ENCODE measurements at places on chromosomes 1 and 21. TPM values are rescaled to one million over a fixed set of nuclear protein-coding genes. Genes with fewer than 3 reads are reported as not detected.

UQCRHL gene
- 1.1 TPM for polyA plus RNA-seq

ASCL5 gene
- polyA plus RNA-seq, result 0.08 TPM

AGMAT gene
- polyA plus RNA-seq, result 35.5 TPM

CACNA1S gene
- 0.46 TPM for polyA plus RNA-seq

SLC6A17 gene
- 0.89 TPM for polyA plus RNA-seq

OR2T6 gene
- polyA plus RNA-seq, result 0.08 TPM

DENND2C gene
- 4.5 TPM for polyA plus RNA-seq

VWA1 gene
- polyA plus RNA-seq, result 52.7 TPM

NUP210L gene
- 0.03 TPM for polyA plus RNA-seq

APCS gene
- not detected for polyA plus RNA-seq

SPATA21 gene
- polyA plus RNA-seq, result 0.08 TPM

HES2 gene
- 0.42 TPM for polyA plus RNA-seq

CTNNBIP1 gene
- 29.9 TPM for polyA plus RNA-seq

SPRR2G gene
- polyA plus RNA-seq, result not detected

NCMAP gene
- polyA plus RNA-seq, result 0.71 TPM

PLPP3 gene
- 129 TPM for polyA plus RNA-seq

GRCh38 chr21:17854745-17855144, 35.6 kb upstream of the C21orf91 start:
- no peak for DNase-seq

GRCh38 chr1:117093870-117094621, 27.5 kb downstream of the TRIM45 start:
- DNase-seq, result no peak

DNA sequence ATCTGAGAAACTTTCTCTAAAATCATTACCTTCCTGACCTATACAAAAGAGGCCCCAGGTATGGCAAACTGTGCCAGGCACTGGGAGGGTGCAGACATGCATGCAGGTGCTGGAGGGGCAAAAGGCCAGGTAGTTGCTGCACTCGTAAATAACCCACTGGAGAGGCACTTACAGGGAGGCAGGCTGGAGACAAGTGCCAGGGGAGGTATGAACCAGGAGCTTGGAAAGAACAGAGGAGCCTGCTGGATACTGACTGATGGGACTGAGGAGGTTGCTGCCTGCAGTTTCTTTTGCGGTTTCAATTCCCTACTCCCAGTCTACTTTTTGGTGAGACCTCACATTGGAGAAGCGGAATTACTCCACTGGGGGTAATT, 113.9 kb downstream of the DSCAM start:
- DNase-seq, result no peak

DNA sequence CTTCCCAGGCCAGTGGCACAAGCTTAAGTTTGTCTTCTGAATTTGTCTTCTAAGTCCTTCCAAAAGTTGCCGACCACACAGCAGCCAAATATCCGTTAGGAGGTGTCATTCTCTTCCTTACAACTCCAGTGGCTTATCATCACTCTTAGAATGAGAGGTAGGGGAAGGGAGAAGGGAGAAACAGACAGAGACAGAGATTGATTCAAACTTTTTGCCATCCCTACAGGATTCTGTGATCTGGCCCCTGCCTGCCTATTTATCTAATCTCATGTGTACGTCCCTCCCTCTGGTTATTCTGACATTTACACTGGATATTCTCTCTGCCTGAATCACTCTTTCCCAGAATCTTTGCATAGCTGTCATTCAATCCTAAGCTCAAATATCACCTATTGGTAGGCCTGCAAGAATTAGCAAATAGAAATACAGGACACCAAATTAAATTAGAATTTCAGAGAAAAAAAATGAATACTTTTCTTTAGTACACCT, 488 bp upstream of the GNL2 start:
- DNase-seq, result no peak

DNA sequence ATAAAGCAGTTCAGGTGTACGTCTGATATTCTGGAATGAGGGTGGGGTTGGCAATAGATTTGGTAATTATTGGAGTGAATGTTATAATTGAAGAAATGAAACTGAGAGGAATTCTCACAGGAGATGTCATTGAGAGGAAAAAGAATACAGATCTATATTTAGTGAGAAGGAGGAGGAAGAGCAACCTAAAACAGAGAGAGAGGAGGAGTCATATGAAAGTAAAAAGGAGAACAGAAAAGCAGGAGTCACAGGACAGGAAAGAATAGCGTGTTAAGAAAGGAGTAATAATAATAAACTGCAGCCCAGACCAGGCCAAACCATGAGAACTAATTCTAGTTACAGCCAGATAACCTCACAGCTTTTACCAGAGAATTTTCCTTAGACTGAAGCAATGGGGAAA, 62.7 kb upstream of the MROH9 start:
- no peak for DNase-seq

- DNase-seq, result no peak
These were observed 42.6 kb upstream of the CTPS1 start for GRCh38 chr1:40936931-40937339.

- no peak for DNase-seq
These were observed 73.7 kb downstream of the S1PR1 start for GRCh38 chr1:101310506-101310905.

DNA sequence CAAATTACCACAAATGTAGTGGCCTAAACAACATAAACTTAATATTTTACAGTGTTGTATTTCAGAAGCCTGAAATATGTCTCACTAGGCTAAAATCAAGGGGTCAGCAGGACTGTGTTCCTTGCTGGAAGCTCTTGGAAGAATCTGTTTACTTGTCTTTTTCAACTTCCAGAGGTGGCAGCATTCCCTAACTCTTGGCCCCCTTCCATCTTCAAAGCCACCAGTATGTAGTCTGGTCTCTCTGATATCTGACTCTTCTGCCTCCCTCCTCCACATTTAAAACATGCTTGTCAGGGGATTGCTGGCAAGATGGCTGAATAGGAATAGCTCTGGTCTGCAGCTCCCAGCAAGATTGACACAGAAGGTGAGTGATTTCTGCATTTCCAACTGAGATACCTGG, 567.5 kb downstream of the PLA2G4A start:
- no peak for DNase-seq

GRCh38 chr1:210696709-210697108, 368.0 kb downstream of the HHAT start:
- no peak for DNase-seq

DNA sequence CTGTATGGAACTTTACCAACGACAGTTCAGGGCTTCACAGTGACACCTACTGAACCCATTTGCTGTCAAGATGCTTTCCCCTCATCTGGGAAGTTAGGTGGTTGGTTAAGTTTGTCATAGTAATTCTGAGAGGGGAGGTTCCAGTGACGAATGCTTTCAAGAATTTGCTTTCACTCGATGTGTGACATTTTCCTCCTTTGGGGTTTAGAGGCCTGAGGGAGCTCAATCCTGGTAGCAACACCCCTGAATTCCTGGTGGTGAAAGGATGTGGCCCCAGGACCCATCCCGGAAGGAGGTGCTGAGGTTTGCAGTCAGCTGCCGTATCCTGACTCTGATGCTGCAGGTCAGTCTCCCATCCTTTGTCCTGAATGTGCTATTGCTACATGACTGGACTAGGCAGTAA, 2.8 kb downstream of the PIGV start:
- DNase-seq, result no peak

GRCh38 chr1:63148825-63149645, 173.3 kb upstream of the FOXD3 start:
- DNase-seq, result no peak

- peak; percentile 15 for DNase-seq
These were observed at the start of gene SYT14 for GRCh38 chr1:209937996-209938959. Gene SYT14, plus strand, starts transcription at chr1:209938217. Its CDS starts 48 bp downstream, at chr1:209938265.

- DNase-seq, result no peak
These were observed 9.2 kb upstream of the EPHA2 start for GRCh38 chr1:16165073-16165364.

GRCh38 chr1:12383001-12383400, 153.2 kb downstream of the VPS13D start:
- DNase-seq, result no peak

DNA sequence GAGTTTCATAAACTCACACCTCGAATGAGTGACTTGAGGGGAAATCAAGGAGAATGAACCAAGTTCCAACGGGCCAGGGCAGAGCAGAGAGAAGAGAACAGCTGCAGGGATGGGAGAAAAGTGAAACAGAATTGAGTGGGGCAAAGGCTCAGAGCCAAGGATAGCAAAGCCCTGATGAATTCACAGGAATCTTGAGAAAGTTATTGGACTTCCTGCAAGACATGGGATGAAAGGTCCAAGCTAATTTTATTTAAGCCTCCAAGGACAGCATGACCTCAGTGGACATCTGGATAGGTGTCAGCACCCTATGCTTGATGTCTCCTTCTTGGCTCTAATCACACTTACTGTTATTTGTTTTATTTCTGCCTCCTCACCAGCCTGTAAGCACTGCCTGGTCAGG, 43.0 kb upstream of the RAVER2 start:
- DNase-seq, result no peak

DNA sequence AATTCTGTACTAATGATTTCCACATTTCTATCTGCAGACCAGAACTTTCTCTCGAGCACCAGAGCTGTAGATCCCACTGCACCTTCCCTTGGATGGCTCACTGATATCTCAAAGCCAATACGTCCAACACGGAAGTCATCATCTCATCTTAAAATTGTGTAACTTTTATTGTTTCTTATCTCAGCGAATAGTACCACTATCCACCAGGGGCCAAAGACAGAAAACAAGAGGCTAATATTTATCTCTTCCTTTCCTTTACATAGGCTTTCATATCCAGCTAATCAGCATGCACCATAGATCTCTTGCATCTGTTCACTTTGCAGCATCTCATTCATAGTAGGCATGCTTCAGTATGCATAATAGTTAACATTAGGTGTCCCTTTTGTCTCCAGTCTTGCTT, 303.6 kb downstream of the PTPRC start:
- no peak for DNase-seq

DNA sequence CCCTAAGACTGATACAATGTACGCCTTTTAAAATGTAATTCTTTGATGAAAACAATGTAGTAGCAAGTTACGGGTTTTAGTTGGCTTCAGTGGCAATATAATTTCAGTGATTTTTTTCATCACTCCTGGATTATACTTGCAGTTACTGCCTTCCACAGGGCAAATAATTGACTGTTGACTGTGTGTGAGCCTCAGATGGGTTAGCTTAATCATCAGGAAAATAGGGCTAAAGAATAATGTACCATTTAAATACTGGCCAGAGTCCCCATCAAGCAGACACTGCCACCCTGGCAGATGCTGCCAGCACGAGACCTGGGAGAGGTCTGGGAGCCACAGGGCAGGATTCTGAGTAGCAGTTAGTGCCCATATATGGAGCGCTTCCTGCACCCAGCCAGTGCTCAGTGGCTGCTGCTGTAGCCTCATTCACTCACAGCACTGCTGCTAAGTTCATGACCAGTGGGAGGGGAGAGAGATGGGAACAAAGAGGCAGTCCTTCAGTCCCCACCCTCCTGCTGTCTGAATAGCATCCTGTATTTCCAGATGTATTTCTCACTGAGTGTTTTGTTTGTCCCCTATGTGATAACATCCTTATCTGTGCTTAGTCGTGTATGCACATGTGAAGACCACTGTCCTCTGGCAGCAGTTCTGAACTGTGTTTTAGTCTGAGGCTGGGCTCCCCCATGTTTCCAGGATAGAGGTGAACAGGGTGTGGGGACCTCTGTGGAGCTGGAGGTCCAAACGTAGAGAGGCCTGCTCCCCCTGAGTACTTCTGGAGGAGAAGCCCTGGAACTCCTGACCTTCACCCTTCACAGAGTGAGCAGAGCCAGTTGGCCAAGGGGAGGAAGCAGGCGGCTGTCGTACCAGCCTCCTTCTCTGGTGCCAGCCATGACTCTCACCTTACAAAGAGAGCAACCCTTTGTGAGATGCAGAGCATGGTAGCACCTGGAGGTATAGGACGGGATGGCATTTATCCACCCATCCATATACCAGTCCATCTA, 80.4 kb downstream of the ADARB1 start:
- DNase-seq, result no peak

DNA sequence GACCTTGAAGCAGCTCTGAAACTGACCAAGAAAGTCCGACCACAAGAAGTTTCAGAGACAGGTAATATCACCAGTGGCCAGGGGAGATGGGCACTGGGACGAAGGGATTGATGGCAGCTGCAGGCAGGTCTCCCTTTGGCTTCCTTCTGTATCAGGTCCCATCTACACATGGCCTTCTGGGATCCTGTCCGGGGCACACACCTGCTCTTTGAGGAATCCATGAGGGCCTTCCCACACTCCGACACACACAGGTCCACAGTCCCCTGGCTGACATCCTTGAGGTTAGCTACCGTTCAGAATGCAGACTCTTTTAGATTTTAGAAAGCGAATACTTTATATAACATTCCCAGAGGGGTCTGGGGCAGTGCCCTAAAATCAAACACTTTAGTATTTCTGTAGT, 26.5 kb upstream of the TMEM125 start:
- no peak for DNase-seq

DNA sequence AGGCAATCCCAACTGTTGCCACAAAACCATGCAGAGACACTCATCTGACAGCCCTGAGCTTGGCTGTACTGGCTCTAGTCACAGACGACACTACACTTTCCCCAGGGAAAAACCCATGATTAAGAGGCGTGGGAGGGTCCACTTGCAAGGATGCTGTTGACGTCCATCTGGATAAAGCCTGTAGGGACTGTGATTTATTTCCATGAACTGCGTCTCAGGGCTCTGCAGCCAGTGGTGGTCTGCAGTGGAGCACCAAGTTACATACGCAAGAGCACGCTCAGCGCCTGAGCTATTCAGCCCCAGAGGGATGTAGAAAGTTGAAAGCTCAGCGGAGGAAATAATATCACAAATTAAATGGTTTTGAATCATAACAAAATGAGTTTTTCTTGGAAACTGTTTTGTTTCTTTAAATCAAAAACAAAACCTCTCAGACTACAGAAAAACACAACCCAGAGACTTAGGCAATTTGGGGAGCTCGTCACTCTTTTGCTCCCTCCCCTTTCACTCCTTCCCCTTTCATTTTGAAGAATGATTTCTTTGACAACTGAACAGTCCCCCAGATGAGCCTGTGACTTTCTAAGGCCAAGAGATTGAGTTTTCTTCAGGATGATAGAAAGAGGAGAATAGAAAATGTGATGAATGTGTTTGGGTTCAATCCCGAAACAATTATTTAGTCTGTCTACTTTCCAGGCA, 71.2 kb downstream of the NGF start:
- peak; percentile 57 for DNase-seq

DNA sequence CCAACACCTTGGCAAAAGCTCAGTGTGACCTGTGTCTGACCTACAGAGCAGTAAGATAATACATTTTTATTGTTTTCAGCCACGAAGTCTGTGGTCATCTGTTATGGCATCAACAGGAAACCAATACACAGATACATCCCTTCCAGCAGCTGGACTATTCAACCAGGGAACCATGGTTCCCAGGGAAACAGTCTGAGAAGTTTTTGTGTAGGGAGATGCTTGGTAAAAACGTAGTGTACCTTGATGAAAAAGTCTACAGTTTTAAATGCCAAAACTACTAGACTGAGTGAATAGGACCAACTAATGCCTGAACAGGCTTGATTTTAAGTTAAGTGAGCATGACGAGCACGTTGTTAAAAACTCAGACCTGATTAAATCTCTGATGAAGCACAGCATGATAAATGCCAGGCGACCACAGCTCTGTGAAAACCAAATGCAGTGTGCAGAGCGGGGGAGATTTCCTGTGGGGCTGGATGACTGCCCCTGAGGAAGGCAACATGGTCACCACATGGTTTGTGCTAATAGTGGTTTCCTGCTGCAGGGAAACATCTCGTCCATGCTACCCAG, 228.9 kb downstream of the TNR start:
- peak; percentile 68 for DNase-seq
